Stimulated activated CD4-positive, alpha-beta T cell treated with anti-CD3 and anti-CD28 coated beads, Interleukin-1b, Interleukin-23, amount 100 ng/mL, for 24 hours (primary cell): ENCODE measurements at places on chromosomes 4 and X.

GRCh38 chr4:5773271-5773555 is 62.2 kb downstream of the EVC start:
- no peak for DNase-seq

DNA sequence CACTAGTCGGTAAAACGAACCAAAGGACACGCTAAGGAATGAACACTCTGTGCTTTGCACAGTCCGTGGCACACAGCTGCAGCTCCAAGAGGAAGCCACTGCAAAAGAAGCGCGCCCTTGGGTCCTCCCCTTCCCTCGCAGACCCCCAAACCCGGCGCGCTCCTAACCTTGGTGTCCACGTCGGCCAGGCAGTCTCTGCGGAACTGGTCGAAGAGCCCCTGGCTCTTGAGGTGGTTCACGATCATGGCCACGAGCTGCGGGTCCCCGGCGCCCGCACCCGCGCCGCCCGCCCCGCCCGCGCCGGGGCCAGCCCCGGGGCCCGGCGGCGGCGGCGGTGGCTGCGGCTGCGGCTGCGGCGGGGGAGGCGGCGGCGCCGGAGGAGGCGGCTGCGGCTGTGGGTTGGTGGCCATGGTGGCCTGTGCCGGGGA is 333 bp downstream of the BOD1L1 start:
- DNase-seq, result no peak

DNA sequence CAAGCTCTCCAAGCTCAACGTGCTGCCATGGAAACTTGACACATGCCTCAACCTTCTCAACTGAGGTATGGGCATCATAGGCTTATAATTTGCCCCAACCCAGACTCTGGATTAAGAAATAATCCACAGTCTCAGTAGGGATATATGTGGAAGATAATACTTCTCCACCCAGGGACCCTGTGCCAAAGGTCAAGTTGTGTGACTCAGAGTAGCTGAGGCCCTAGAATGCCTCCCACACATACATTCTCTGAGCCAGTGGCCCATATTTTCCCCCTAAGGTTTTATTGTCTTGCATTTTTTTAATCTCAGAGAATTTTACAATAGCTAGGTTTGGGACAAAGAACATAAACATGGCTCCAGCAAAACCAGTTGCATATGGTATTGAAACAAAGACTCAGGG is 283.1 kb downstream of the IDS start:
- no peak for DNase-seq

DNA sequence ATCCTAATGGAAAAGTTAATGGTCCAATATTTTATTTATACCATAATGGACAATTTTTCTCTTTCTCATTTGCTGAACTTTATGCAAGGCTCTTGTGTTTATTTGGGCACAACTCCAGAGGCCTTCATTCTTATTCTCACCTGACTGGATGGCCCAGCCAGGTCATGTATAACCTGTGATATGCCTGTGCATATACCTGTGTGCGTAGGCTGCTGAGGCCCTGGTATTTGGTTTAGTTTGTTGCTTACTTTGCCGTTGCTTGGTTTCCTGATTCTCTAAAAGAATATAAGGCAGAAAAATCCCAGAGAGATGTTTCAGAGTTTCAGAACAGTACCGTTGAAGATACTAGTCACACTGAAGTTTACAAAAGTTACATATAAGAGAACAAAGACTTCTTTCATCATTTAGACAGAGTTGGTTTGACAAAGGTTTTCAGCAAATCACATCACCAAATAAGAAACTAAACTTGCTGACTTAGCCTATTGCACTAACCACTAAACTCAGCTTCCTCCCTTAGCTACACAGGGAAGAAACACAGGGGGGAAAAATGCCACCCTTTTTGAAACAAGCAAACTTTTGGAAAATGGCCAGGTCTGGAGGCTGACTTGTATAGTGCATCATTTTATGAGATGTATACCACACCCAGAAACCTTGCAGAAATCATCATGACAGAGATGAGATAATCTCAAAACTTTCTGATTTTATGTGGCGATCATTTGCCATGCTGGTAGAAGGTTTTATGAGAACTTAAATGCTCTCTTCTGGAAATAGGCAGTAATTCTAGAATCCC is 248.5 kb downstream of the GRIA3 start:
- no peak for DNase-seq

DNA sequence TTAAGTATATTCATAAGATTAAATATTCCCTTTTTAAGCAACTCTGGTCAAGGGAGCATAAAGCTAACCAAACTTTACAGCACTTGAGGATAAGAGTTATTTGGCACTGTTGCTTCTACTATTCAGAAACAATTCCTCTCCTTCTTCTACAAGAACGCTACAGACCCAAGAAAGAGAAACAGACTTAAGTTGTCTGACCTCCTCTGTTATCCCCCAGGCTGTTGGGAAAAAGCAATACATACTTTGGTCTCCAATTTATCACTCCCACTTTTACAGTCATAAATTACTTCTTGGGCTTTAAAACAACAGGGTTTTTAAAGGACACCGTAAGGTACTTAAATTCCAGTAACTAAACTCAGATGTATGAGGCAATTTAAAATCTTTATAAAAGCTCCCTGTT is 147.4 kb downstream of the COL25A1 start:
- DNase-seq, result no peak

DNA sequence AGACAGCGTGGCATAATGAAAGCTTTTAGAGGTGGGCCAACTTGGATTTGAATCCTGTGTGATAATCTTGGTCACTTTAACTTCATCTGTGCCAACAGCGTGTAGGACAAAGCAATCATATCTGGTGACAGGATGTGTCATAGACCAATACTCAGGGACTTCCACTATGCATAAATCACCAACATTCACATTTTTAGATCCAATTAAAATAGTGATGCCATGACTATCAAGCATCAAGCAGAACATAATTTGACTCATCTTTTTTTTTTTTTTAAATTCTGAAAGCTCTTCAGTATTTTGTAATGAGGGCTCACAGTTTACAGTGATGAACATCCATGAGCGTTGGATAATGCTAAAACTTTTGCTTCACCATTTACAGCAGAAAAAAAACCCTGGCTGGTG is 27.3 kb upstream of the RAPGEF2 start:
- DNase-seq, result no peak

- DNase-seq, result no peak
Measured at GRCh38 chr4:144399927-144400326, 246.0 kb upstream of the HHIP start.

DNA sequence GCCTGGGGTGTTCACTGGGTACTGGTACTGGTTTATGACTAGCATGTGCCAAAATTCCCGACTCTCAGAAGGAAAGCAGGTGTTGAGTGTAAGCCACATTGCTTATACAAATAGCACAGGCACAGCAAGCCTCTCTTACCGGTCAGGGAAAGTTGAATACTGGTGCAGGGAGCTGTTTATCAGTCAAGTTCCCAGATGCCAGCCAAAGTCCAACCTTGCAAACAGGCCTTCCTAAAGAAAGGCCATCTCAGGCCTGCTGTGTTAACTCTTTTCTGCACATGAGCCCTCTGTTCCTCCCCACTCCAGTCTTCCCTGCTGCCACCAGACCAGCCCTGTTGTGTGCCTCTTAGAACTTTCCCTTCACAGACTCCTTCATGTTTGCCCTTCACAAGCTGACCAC is 34.2 kb downstream of the PKD2 start:
- no peak for DNase-seq

- DNase-seq, result no peak
Measured at GRCh38 chrX:150455215-150455608, 92.1 kb downstream of the MAMLD1 start.

- DNase-seq, result peak; percentile 21
Measured at GRCh38 chr4:1793496-1793840, 375 bp downstream of the FGFR3 start.

DNA sequence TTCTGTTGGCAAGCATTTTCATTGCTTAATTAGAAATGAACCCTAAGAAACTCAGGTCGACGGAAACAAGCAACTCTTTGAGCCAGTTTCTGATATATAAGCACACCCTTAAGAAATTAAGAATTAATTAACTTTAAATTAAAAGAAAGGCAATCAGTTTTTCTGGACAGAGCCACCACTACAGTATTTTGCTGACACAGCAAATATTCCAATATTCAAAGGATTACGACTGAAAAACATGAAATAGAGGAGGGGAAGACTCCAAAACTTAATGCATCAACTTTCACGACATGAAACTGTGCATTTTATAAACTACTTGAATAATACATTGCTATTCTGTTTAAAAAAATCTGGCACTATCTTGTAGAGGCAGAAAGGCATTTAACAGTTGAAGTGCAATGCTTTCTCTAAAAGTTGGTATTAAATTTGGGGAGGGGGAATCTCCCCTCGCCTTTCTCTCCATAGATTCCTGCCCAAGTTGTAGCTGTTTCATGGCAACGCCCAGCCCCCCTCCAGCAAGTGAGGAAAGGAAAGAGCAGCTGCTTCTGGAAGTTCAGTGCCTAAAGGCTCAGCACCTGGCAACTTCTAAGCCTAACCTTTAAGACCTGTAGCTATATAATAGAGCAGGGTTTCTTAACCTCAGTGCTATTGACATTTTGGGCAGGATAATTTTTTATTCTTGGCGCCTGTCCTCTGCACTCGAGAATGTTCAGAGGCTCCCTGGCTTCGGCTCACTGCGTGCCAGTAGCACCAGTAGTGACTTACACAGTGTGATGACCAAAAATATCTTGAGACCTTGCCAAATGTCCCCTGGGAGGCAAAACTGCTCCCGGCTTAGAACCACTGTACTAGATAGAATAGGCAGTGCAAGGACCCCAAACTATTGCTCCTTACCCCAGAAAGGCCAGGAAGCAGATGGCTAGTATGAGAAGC is 6.7 kb upstream of the ZCCHC18 start:
- no peak for DNase-seq

DNA sequence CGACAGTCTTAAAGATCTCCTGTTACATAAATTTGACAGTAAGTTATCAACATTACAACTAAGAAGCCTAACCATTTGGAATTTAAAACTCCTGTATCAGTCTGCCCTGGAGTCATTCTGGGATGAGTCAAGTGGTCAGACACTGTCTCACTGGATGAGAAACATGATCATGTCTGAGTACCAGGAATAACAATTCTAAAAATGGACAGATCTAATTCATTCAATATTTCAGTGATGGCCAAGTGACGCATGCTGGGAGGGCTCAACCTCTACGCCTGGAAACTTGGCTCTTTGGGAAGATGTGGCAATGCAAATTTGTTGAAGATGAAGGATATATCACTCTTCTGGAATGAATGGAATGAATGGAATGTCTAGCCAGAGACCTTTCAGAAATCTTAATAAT is 1427.2 kb downstream of the STIM2 start:
- no peak for DNase-seq

GRCh38 chr4:157096439-157096838 is 20.5 kb downstream of the GLRB start:
- no peak for DNase-seq

DNA sequence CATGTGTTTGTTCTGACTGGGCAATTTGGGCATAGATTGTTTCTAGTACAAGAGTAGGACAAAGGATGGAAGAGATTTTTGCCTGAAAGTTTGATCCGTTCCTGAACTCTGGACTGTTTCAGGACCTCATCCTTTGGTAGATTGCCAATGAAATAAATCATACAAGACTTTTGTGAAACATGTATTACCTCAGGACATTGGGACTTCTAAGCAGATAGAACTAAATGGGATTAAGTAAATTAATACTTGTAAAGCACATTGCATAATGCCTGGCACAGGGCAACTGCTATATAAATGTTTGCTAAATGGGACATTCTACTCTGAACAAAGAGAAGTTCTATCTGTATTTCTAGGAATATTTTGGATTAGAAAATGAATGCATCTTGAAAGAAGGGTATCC is 164.8 kb upstream of the RPS6KA3 start:
- no peak for DNase-seq

DNA sequence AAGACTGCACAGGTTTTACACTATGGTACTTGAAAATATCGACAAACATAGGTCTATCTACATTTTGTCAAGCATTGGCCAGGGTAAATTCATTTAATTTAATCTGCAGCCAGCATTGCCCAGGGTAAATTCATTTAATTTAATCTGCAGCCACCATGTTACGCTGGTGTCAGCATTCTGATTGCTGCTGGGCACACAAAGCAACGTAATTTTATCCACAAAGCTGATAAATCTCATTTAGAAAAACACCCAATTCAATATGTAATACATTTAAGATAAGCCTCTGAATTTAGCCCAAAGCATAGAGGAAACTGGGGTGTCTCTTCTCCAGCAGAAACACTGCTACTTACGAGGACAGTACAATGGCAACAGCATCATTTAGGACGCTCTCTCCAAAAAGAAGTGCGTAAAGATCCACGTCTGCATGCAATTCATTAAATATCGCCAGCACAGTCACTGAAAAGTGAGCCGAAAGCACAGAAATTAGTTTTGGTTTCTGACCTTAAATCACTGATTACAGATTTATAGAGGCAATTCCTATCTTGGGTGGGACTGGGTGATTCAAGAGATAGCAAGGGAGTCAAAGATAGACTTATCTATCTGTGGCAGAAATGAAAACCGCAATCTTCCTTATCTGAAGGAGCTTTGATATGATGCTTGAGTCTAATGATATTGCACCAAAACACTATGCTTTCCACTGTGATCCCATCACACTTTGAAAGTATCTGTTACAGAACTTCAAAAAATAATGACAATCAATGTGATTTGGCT is 88.8 kb downstream of the CHST7 start:
- DNase-seq, result no peak

GRCh38 chr4:175330236-175330635 is 412.1 kb downstream of the ADAM29 start:
- no peak for DNase-seq

DNA sequence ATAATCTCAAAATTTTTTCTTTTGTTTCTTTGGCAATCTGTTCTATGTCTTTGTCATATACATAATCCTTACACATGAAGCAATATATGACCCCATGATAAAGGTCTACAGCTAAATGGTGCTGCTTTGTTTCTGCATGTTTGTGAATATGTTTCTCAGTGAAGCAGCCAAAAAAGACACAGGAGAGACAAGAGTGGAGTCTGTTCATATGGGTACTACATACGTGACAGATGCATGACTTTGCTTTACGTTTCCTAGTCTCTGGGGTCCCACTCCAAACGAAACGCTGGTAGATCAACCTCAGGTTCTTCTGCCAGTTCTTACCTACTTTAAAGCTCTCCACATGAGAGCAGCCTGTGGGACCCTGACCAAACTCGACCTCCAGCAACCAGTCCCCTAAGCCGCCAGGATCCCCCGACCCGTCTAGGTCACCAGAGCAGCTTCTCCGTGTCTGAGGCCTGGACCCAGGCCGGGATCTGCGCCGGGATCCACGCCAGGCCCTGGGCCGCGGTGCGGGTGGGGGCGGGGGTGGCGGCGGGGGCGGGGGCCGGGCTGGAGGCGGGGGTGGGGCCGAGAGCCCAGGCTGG is 1.5 kb downstream of the USP51 start:
- no peak for DNase-seq

- no peak for DNase-seq
Measured at GRCh38 chrX:6761251-6761650, 226.3 kb upstream of the VCX3A start.

DNA sequence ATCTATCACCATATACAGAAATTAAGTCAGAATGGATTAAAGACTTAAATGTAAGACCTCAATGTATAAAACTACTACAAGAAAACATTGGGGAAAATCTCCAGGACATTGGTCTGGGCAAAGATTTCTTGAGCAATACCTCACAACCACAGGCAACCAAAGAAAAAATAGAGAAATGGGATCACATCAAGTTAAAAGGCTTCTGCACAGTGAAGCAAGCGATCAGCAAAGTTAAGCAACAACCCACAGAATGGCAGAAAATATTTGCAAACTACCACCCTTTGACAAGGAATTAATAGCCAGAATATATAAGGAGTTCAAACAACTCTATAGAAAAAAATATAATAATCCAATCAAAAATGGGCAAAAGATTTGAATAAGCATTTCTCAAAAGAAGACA is 236.9 kb upstream of the EMCN start:
- DNase-seq, result no peak

- DNase-seq, result no peak
Measured at GRCh38 chr4:32032136-32032672, 1312.0 kb downstream of the PCDH7 start.
